Mammary epithelial cell (primary cell): ENCODE measurements at places on chromosomes 11 and 22. TPM values are rescaled to one million over a fixed set of nuclear protein-coding genes. Genes with fewer than 3 reads are reported as not detected.

DNA sequence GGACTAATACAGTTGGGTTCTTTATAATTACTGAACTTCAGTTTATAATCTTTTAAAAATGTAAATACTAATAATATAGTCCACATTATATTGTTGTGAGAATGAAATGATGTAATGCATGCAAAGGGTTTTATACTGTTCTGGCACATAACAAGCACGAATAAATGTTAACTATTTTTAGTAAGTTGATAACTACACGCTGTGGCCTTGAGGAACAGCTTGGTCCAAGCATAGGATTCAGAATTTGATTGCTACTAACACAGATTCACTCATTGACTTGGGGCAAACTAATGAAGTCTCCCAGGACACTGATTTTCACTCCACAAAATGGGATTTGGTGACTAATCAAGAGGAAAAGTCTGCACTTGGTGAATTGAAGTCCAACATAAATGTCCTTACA, 38.3 kb downstream of the KCNA4 start:
- DNase-seq, result no peak

DNA sequence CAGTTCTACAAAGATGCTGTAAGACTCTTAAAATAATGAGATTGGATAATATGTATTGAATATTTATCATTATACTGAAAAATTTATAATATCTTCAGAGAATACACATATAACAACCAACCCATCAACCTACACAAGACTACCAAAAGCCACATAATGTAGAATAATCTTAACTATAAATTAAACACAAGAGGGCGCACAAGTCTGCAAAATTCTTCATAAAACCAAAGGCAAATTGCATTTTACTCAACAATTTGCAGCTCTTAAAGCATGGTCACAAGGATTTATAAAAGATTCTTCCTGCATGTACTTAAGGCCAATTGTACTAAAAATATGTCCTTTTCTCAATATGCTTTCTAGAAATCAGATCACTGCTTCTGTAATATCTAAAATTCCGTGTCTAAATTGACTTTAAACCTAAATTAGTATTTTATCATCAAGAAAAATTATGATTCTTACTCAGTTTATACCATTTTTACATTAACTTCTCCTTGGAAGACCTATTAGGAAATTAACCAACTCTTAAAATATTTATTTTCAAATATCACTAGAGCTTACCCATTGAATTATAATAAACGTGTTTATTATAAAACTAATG, 79.0 kb downstream of the TTC28 start:
- peak; percentile 24 for DNase-seq

TSPAN32 gene
- polyA plus RNA-seq, result not detected

- no peak for DNase-seq
Observed at GRCh38 chr22:28030473-28030872, 111.4 kb upstream of the PITPNB start.

GRCh38 chr22:36577019-36577418, 48.1 kb upstream of the EIF3D start:
- DNase-seq, result peak; percentile 78

DNA sequence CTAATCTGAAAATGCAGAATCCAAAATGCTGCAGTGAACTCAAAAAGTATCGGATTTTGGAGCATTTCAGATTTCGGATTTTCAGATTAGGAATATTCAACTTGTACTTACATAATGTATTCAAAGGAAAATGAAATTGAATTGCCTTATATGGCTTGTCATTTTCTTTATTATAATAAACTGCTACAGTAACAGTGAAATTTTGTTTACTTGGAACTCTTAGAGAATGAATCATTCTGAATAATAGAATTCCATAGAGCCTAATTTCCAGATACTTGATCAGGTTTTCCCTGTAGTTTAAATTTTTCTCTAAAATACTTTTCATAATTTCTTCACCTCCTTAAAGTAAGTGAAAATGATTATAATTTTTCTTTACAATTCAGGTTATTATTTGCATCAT, 17.3 kb downstream of the TTC17 start:
- no peak for DNase-seq

SESN3 gene
- 9.8 TPM for polyA plus RNA-seq

CSTF3 gene
- polyA plus RNA-seq, result 19.4 TPM

GRCh38 chr11:8267831-8268529, 4.3 kb upstream of the LMO1 start:
- DNase-seq, result no peak

GRCh38 chr11:77038825-77039326, 4.7 kb downstream of the B3GNT6 start:
- no peak for DNase-seq

DNA sequence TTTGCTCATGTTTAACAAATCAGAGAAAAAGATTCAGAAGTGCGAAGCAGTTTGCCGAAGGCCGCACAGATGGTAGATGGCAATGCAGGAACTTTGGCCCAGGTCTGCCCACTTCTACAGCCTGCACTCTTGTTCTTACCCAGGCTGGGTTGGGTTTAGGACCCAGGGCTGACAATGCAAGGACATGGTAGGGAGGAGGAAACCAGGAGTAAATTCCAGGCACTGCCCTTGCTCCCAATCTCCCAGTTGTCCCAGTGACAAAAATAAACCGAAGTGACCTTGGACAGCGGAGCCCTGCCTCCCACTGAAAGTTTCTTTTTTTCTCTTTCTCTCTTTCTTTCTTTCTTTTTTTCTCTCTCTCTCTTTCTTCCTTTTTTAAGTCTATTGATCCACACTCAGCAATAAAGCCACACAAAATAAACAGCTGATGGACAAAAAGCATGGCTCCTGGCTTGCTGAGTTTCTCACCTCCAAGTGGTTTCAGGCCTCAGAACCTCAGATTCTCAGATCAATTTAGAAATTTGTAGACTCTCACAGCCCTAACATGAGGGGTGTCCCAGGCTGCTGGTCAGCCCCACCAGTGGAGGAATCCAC, 33.5 kb upstream of the FCHSD2 start:
- no peak for DNase-seq

- DNase-seq, result peak; percentile 2
Observed at GRCh38 chr11:108405706-108406105, 61.6 kb downstream of the C11orf65 start.

YIF1A gene
- polyA plus RNA-seq, result 176 TPM

CREB3L1 gene
- polyA plus RNA-seq, result not detected

HORMAD2 gene
- not detected for polyA plus RNA-seq

EHF gene
- 6.4 TPM for polyA plus RNA-seq
